ENCODE measurements at places on chromosomes 7 and 10. TPM values are rescaled to one million over a fixed set of nuclear protein-coding genes. Genes with fewer than 3 reads are reported as not detected.

Gene CDK13
- total RNA-seq: 82.5 TPM

Gene NCAPG2
- 16.4 TPM for total RNA-seq

Gene ZWINT
- 28.0 TPM for total RNA-seq

Gene CALY
- not detected for total RNA-seq

Gene OIT3
- total RNA-seq: under 0.01 TPM

Gene TMEM176A
- total RNA-seq: not detected

Gene OR9A2
- not detected for total RNA-seq

Gene TMEM273
- total RNA-seq: not detected

Gene RBM20
- total RNA-seq: 0.32 TPM

Gene AASS
- 63.0 TPM for total RNA-seq

Gene SEMA3E
- 0.43 TPM for total RNA-seq

Data from fibroblast of villous mesenchyme (primary cell).